ENCODE measurements at places on chromosomes 12 and 14. TPM values are rescaled to one million over a fixed set of nuclear protein-coding genes. Genes with fewer than 3 reads are reported as not detected.

NTN4 gene
- total RNA-seq, result 61.9 TPM

BTG1 gene
- total RNA-seq, result 114 TPM

TXNDC16 gene
- 6.2 TPM for total RNA-seq

C12orf50 gene
- 0.12 TPM for total RNA-seq

CCDC38 gene
- total RNA-seq, result 0.18 TPM

CEP170B gene
- 42.3 TPM for total RNA-seq

FAM222A gene
- 2.9 TPM for total RNA-seq

SIRT4 gene
- 2.3 TPM for total RNA-seq

ADAM21 gene
- total RNA-seq, result 0.41 TPM

ULK1 gene
- 21.6 TPM for total RNA-seq

EML1 gene
- total RNA-seq, result 24.6 TPM

CCDC197 gene
- total RNA-seq, result not detected

DTX3 gene
- total RNA-seq, result 20.1 TPM

LALBA gene
- not detected for total RNA-seq

All from left lung (tissue), 14 donors.